ENCODE measurements at places on chromosomes 7 and 10.

GRCh38 chr7:23279819-23280525 lies 19.2 kb upstream of the MALSU1 start:
- no peak for DNase-seq

- DNase-seq: no peak
Measured at GRCh38 chr7:45343746-45344145, 186.2 kb downstream of the RAMP3 start.

DNA sequence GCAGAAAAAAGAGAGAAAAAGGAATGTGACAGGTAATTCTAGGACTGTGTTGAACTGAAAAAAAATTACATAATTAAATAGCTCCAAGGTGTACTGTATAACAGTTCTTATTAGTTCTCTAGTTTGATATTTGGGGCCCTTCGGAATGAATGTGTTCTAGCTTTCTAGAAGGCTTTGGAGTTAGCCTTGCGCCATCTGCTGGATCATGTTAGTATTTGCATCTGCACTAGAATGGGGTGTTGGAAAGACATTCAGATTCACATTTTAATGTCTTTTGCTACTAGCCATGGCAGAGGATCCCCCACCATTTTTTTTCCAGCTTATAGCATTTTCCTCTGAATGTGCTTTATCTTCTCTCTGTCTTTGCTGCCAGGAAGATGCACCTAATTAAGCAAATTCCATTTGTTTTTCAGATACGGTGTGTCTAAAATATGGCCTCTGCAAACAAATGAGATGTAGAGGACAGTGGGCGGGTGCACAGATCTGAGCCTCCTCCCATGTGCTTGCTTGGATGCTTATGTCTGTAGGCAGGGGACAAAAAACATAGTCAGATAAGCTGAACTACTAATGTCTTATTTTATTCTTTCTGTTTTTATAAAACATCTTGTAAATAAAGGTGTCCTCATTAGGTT lies 238.5 kb downstream of the PHF14 start:
- peak; percentile 22 for DNase-seq

DNA sequence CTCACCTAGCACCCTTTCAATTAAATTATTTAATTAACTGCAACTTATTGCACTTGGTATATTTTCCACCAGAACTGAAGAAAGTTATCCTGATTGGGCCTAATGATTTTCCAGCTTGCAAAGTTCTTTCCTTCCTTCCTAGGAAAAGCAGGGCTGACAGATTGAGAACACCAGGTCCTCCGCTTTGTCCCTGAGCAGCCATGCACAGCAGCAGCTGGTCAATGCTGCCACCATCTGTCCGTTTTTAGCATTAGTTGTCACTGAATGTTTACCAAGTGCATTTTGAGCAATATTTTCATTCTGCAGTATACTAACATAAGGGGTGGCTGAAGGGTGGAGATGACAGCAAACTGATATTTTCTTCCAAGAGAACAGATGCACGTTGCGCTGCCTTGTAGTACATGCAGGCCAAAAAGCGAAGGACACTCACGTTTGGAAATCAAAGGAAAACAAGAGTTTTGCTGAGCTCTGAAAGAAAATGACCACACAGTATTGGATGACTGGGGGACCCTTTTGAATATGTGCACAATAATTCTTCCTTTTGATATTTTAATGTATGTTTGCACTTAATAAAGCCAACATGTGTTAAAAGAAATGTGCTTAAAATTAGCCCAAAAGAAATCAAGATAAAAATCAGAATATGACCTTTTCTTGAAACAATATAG lies 248.8 kb upstream of the PTN start:
- DNase-seq: no peak

- DNase-seq: no peak
Measured at GRCh38 chr10:15168291-15168785, at the start of gene NMT2. Gene NMT2 (minus strand): TSS chr10:15168693. CDS start chr10:15168612, 81 bp downstream.

DNA sequence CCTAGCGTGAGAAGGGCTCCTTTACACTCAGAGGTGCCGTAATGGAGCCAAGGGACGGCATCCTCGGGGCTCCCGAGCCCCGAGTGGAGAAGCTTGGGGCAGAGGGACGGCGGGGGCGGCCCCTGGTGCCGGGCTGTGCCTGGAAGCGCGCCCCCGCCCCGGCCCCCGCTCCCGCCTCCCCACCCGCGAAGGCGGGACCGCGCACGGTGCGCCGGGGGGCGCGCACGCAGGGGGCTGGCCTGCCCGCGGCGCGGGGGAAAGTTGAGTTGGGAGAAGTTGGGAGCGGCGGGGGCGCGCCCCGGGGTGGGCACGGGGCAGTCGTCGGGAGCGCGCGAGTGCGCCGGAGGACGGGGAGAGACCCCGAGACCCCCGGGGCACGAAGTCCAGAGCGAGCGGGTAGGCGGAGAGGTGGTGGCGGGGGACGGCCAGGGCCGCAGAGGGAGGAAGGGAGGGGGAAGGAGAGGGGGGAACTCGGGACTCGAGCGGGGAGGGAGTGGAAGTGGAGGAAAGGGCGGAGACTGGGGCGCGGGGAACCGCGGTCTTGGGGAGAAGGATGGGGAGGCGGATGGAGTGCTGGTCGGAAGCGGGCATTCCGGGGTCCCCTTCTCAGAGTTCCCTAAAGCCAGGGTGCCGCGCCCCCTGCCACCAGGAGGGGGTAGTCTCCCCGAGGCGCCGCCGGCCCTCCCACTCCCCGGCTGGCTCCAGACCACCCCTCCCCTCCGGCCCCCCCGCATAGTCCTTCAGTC lies at the start of gene SLC4A2:
Gene SLC4A2, plus strand, starts transcription at position 223 of the 746 bp plus-strand sequence. CDS start 2,399 bp downstream, outside the sequence.
- DNase-seq: no peak

DNA sequence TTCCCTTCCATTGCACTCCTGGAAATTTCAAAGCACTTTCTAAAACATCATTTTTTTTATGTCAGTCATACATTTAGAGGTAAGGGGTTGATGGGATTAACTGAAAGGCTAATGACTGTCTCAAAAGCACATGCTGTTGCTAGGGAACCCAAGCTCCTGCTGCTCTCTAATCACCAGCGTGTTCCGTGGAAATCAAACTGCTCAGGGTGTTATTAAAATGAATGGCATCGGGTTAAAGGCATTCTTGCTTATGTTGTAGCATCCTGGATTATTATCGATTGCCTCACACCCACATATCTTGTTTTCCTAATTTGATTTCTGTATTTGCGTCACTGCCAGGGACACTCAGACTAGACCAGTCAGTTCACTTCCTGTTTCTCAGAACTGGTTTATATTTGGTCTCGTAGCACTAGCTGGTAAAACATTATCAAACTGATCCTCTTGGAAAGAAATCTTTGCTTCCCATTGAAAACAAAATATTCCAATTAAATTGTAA lies 216.5 kb upstream of the MKLN1 start:
- DNase-seq: no peak

- no peak for DNase-seq
Measured at GRCh38 chr7:5232485-5232837, 42.4 kb downstream of the WIPI2 start.

DNA sequence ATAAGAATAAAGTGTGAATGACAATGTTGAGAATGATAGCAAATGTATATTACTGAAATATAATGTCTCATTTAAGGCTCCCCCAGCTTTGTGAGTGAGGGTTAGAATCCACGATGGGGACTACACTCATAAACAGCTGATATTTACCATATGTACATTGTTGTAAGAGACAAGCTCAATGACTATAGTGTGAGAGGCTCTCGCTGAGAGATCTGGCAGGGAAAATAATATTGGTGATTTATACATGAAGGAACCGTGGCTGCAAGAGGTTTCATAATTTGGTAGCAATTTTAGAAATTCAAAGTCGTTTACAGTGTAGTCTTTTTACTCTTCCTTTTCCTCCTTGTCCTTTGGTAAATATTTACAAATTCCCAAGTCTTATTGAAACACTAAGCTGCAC lies 342.2 kb upstream of the AKR1E2 start:
- DNase-seq: no peak

GRCh38 chr10:79002336-79002735 lies 66.4 kb upstream of the ZMIZ1 start:
- DNase-seq: no peak

GRCh38 chr7:105125745-105126144 lies 111.7 kb downstream of the KMT2E start:
- no peak for DNase-seq

GRCh38 chr10:60286559-60286958 lies 103.1 kb downstream of the ANK3 start:
- no peak for DNase-seq

GRCh38 chr10:123865350-123865749 lies 26.3 kb downstream of the CPXM2 start:
- DNase-seq: no peak
